ENCODE measurements at places on chromosomes 5 and 9.
A peak's percentile ranks its signal among the peaks of the same experiment; 100 is the strongest.

DNA sequence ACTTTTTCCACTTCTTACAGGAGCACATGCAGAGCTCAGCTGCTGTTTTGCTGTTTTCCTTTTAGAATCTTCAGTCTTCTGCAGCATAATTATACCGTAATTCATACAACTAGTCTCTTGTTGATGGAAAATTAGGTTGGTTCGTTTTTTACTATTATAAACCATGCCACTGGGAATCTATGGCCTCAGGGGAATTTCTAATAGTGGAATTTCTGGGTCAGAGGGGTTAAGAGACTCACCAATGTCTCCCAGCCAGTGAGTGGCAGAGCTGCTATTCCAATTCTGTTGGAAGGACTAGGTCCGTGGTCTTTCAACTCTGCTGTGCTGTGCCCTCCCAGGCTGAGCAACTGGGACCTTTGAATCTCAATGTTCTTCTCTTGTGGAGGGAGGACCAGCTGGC, 282.5 kb downstream of the ZSWIM6 start:
- no peak for DNase-seq

GRCh38 chr5:65926276-65926783, at the start of gene ERBIN:
Gene ERBIN, plus strand, starts transcription at chr5:65926575. Its CDS starts 66,144 bp downstream, at chr5:65992719.
- peak; percentile 8 for DNase-seq

- DNase-seq: no peak
Measured at GRCh38 chr9:99255651-99256050, 33.6 kb downstream of the SEC61B start.

GRCh38 chr5:139862313-139862712, 66.7 kb downstream of the PSD2 start:
- no peak for DNase-seq

DNA sequence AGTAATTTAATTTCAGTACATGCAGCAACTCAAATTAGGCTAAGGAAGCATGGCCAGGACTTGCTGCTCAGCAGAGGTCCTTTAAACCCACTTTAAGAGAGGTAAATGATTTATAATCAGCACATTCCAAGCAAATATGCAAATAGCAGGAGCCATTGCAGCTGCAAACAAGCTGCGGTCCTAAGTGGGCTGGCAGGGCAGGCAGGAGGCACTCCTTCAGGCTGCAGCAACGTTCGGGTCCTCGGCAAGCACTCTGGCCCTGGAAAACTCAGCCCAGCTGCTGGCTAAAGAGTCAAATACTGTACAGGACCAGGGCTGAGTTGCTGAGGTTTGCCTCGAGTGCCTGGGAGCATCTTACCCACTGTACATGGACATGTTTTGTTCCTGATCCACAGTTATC, 126.9 kb downstream of the FSTL4 start:
- DNase-seq: no peak

DNA sequence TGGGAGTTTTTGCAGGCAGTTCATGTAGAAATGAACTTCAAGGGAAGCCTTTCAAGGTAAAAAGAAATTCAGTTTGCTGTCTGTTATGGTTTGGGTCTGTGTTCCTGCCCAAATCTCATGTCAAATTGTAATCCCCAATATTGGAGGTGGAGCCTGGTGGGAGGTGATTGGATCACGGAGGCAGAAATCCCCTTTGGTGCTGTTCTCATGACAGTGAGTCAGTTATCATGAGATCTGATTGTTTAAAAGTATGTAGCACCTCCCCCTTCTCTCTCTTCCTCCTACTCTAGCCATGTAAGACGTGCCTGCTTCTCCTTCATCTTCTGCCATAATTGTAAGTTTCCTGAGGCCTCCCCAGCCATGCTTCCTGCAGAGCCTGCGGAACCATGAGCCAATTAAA, 341.4 kb downstream of the ARHGEF28 start:
- DNase-seq: no peak

GRCh38 chr5:95087816-95088317, 197.0 kb downstream of the MCTP1 start:
- DNase-seq: no peak

DNA sequence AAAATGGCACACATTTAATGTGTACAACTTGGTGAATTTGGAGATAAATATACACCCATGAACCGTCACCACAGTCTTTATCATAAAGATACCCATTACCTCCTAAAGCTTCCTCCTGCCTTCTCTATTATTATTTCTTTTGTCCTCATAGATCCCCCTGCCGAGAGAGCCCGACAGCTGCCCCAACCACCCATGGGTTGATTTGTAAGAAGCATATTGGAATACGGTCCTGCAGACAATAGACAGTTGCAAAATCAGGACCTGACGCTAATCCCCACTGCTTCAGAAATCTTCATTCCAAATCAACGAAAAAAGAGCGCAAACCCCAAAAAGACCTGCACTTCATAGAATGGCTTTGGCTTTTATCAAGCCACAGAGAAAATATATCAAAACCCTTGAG, 697.5 kb downstream of the SEMA5A start:
- DNase-seq: no peak

All from cortex of kidney (tissue), 1 donor.